Activated T-helper 1 cell treated with anti-CD3 and anti-CD28 coated beads, Interleukin-2, amount 50 U/mL, for 16 hours (primary cell): ENCODE measurements at places on chromosomes 1 and 21.

GRCh38 chr1:185343306-185343705 lies 26.3 kb upstream of the IVNS1ABP start:
- DNase-seq = no peak

DNA sequence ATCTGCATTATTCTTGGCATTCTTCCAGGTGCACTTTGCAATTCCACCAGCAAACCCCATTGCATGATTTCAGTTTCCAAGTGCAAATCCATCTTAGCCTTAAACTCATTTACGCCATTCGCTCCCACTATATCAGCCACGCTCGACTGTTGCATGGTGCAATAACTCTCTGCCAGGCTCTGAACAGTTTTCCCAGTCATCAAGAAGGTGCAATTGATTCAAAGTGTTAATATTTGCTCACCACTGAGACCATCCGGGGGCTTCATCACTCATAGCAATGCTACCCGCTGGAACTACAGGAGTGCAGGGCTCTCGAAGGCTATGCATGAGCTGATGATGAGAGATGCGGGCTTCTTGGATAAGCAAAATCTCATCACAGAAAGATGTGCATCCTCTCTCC lies 488.2 kb downstream of the OMA1 start:
- no peak for DNase-seq

DNA sequence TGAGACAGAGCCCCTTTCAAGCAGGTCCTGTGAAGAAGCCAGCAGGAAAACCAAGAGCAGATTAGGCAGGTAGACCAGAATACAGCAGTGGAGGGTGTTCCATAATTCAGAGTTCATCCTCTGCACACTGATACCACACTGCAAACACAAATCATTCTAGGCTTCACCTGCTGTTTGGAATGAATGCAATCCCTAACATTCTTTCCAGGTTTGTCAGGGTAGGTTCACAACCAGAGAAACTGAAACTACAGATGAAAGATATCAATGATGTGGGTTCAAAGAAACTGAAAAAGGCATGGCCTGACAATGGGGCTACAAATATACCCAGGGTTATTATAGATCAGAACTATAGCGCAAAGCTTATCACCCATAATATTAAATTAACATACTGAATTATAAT lies 8.9 kb upstream of the SGIP1 start:
- no peak for DNase-seq

GRCh38 chr1:156480016-156480370 lies 20.6 kb downstream of the MEF2D start:
- no peak for DNase-seq

DNA sequence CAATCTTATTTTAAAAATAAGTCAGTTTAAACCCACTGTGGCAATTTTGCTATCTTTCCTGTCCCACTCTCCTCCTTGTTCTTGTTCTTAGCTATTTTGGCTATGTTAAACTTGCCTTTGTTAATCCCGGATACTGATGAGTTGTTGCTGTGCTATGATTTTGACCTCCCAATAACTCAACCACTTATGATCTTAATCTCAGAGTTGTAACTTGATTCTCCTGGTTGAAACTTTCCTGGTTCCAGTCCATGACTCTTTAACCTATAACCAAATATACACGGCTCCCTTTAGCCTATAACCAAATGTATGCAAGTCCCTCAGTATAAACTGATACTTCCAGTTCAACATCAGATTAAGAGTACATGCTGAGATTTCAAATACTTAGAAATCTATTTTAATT lies 15.6 kb upstream of the ACADM start:
- no peak for DNase-seq

DNA sequence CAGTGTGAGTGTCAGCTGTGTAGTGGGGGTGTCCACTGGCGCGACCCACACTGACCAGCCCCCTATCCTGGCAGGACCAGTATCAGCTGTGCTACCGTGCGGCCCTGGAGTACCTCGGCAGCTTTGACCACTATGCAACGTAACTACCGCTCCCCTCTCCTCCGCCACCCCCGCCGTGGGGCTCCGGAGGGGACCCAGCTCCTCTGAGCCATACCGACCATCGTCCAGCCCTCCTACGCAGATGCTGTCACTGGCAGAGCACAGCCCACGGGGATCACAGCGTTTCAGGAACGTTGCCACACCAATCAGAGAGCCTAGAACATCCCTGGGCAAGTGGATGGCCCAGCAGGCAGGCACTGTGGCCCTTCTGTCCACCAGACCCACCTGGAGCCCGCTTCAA lies 28.1 kb upstream of the KDM4A start:
- no peak for DNase-seq

DNA sequence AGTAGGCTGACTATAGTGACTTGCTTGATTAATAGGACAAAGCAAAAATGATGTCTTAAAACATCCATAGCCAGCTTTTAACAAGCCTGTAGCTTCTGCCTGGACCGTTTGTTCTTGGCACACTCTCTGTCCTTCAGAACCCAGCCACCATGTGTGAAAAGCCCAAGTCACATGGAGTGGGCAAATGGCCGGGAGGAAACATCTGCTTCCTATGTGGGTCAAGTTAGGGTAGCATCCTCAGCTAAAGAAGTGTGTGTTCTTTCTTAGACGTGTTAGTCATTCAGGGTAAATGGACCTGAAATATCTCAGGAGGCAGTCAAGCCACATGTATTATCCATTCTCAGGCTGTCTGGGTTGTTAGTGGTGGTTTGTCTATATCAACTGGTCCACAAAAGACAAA lies 23.4 kb downstream of the RD3 start:
- no peak for DNase-seq

DNA sequence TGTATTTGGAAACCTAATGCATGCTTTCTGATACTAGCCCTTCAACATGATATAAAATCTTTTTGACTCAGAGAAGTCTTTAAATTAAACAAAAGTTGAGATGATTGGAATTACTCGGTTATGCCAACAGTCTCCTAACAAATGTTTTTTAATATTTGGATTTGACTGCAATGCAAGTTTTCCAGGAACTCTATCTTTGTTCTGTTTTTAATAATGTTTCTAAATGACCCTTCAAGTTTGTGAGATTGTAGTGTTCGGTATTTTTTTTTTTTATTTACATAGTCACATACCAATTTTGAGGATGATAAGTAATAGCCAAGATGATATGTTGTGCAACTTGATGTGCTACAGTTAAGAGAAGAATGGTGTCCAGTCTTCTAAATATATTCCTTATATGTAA lies 258.0 kb downstream of the FMN2 start:
- no peak for DNase-seq

DNA sequence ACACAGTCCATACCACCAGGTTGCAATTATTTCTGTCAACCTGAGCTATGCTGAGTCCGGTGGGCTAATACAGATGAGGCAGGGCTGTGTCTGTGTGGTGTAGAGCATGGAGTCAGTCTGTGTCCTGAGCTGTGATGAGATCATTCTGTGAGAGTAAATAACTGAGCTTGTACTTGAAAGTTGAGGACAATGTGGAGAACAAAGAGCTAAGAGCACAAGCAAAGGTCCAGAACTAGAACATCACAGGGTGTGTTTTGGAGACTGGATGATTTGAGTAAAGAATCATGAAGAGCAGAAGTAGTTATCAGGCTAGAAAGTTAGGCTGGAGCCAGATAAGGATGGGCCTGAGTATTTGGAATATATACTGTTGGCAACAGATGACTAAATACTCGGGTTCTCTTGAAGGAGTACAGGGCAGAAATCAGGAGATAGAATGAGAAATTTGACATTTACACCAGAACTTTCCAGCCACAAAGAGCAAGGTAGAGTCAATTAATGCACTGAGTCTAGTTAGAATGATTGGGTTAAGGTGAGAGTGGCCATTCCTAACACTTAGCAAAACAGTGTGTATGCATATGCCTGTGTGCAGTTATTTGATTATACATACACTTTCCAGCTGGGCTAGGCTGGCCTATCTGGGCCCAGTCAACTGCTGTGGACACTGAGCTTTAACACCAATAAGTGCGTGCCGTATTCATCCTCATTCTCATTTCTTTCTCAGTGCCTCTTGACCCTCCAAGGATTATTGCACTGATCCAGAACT lies 48.8 kb downstream of the LEPR start:
- DNase-seq = no peak

GRCh38 chr1:239619190-239619589 lies 232.8 kb downstream of the CHRM3 start:
- DNase-seq = no peak

- DNase-seq = no peak
These were observed 47.3 kb upstream of the RCC1 start for GRCh38 chr1:28458237-28459228.

GRCh38 chr1:65965112-65965996 lies 172.7 kb downstream of the PDE4B start:
- DNase-seq = no peak

DNA sequence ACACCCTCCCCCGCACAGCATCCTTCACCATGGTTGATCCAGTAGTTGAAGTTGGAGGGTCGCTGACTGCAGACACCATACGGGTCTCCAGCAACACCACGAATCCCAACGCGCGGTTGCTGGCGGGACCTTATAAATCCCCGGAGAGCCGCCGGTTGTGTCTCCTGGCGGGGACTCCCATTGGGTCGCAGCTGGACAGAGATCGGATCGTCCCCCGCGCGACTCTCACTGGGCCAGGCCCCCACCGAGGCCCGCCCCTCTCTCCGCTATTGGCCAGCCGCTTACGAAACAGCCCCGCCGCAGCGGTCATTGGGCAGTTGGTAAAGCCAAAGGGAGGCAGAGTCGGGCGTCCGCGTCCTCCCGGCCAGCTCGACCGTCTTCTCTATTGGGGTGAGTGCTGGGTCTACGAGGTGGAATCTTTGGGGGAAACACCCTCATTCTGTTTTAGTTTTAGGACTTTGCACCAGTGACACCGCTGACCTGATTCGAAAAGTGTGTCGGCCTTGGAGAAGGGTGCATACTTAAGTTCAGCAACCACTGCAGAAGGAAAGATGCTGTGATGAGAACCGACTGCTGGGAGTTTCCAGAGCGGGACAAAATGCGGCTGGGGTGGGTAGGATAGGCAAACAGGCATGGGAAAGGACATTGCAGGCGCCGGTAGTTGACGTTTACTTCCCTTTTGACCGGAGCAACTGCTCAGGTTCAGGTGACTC lies 27.4 kb downstream of the RABIF start:
- no peak for DNase-seq

DNA sequence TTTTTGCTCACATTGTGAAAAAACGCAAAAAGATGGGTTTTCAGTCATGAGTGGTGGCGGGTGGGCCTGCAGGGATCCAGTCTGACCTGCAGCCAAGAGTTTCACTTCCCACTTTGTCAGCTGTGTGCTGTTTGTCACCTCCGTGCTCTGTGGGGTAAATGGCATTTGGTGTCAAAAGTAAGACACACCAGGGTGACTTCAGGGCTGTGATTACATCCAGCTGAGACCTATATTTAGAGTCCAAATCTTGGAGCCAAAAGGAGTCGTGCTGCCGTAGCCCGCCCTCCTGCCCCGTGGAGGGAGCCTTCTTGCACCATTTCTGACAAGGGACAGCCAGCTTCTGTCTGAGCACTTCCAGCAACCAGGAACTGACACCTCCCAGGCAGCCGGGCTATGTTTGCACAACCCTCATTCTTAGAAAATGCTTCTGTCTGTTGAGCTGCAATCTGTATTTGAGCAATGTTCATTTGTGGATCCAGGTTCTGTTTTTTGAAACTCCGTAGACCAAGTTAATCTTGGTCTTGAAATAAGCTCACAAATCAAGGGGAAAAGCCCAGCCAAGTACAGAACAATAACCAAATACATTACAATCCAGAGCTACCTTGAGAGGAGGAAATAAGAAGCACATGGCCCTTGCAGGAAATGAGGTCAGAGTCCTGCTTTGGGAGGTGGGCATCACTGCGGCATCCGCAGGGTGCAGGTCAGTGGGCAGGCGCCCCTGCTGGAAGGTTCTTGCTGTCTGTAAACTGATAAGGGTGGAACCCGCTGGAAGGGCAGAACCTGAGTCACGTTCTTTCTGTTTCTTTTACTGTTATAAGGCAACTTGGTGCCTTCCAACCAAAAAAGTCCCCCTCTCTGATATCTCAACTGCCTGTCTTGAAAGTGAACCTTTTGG lies 14.4 kb downstream of the ABCG1 start:
- peak; percentile 64 for DNase-seq

- no peak for DNase-seq
These were observed 9.9 kb upstream of the ZC3H12A start for GRCh38 chr1:37464443-37464842.

GRCh38 chr1:147243228-147243685 lies 773 bp downstream of the CHD1L start:
- no peak for DNase-seq

DNA sequence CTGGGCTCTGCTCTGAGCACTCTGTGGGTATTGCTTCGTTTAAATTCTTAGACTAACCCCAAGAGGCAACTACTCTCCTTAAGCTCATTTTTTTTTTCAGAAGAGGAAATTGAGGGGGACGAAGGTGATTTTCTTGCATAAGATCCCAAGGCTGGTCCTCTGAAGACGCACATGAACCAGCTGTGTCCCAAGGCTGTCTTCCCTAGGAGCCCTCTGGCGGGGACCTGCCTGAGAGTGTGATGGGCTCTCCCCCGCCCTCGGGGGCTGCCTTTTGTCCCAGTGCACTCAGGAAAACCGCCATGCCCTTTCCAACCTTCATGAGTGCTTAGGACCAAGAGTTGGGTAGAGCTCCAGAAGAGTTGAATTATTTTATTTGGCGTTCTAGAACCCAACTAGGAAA lies 21.7 kb downstream of the UMODL1 start:
- no peak for DNase-seq

DNA sequence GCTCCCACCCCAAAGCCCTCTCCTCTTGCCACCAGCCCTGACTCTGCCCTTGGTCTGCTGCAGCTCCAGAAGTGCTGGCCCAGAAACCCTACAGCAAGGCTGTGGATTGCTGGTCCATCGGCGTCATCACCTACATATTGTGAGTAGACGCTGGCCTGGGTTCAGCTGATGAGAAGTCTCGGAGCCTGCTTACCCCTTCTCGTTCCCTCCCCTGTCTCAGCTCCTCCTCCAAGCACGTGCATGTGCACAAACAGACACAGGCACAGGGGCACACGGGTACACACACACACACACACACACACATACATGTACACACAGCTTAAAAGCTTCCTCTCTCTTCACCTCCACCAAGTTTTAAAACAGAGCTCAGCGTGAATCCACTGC lies 24.3 kb downstream of the CAMK1G start:
- no peak for DNase-seq

DNA sequence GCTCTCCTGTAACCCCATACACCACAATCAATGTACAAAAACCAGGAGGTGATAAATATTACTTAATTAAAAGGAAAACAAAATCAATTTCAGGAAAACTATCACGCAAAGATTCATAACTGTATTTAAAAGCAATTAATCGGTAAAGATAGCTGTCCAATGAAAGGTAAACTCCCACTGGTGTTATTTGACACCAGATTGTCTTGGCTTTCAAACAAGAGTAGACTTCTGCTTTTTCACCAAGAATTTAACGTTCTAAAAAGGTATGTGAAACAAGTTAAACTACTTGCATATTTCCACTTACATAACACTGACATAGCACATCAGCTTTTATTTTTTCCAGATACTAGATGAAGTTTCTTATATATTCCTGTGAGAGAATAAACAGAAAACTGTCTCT lies 3.5 kb downstream of the PLPP3 start:
- no peak for DNase-seq

GRCh38 chr21:28834335-28835238 lies 158.1 kb downstream of the LTN1 start:
- DNase-seq = no peak

GRCh38 chr21:39612233-39613040 lies at the start of gene B3GALT5:
Gene B3GALT5 (plus strand): TSS chr21:39612940. CDS start chr21:39660560, 47,620 bp downstream.
- no peak for DNase-seq

GRCh38 chr1:234920843-234921140 lies 207.8 kb downstream of the TOMM20 start:
- DNase-seq = no peak

GRCh38 chr1:209256766-209257350 lies 326.7 kb upstream of the CAMK1G start:
- no peak for DNase-seq
